Left ventricle myocardium inferior (tissue), 1 donor: ENCODE measurements at places on chromosomes 7 and 10. TPM values are rescaled to one million over a fixed set of nuclear protein-coding genes. Genes with fewer than 3 reads are reported as not detected.

DNA sequence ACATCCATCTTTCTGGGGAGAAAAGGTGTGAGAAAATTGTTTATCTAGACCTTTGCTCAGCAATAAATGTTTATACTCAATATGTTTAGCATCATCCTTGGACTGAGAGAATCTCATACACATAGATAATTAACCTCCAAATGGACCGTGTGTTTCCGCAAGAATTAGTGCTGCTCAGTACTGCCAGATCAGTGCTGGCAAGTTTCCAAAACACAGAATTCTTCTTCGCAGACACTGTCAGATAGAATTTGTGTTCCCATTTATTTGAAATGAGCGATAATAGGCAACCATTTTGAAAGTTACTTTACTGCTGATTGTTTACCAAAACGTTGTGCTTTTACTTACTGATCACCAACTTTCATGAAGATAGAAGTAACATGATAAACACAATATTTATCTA is 33.7 kb downstream of the STAMBPL1 start:
- DNase-seq = no peak

Gene FZD1
- 14.1 TPM for total RNA-seq

GRCh38 chr7:83704564-83704963 is 55.6 kb upstream of the SEMA3E start:
- no peak for DNase-seq

Gene PDZD7
- total RNA-seq = 0.27 TPM

Gene ELOVL3
- total RNA-seq = not detected

Gene PANK1
- total RNA-seq = 21.4 TPM

- DNase-seq = no peak
Observed at GRCh38 chr10:113891476-113891875, 37.0 kb downstream of the NHLRC2 start.

Gene FANK1
- total RNA-seq = 0.30 TPM

GRCh38 chr7:107977048-107977447 is 25.9 kb downstream of the LAMB1 start:
- DNase-seq = no peak

- no peak for DNase-seq
Observed at GRCh38 chr10:29317027-29317420, 28.2 kb downstream of the LYZL1 start.

GRCh38 chr7:33642312-33642711 is 263.0 kb upstream of the BMPER start:
- DNase-seq = no peak

GRCh38 chr10:104202231-104202630 is 29.9 kb downstream of the CFAP43 start:
- no peak for DNase-seq

- DNase-seq = no peak
Observed at GRCh38 chr7:28855538-28856217, 102.5 kb downstream of the TRIL start.

GRCh38 chr7:154871928-154872750 is 130.8 kb downstream of the PAXIP1 start:
- DNase-seq = no peak

Gene PRLHR
- not detected for total RNA-seq

DNA sequence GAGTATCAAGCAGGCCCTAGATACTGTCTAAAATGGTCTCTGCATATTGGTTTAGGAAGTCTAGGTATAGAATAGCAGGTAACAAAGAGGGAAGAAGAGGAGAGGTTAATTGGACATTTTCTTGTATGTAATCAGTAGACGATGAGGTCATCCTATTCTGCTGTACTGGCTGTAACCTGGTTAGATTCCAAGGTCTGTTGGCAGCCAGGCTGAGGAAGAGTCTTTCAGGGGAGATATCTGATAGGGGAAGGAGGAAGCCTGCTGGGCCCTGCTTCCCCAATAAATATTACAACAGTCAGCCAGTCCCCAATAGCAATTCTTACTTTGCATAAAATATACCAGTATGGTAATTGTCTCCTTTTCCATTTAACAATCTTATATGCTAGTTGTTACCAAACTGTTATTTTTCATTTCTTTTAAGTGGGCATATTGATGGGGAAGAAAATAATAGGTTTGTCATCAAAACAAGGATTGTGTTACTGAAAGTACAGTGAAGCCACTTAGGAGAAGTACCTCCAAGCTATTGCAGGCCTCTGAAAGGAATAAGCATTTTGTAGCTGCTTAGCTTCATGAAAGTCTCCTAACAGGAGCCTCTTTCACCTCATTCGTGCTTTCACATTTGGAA is 186.4 kb downstream of the LRRC4 start:
- peak; percentile 40 for DNase-seq

DNA sequence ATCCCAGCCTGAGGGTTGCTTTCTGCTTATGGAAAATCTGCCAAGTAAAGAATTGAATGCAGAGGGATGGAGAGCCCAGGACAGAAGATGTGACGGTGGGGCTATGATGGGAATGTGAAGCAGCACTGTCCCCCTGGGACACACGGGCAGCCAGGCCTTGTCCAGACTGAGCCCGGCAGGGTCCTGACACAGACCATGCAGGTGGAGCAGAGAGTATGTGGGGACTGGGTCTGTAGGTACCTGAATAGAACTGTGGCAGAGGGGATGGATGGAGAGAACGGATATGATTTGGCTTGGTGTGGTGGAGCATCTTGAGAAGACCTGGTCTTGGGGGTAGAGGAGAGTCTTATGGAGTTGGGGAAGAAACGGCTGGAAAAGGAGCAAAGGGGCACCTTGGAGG is 732 bp upstream of the LRRC18 start:
- no peak for DNase-seq

Gene LIPA
- 12.8 TPM for total RNA-seq

- DNase-seq = no peak
Observed at GRCh38 chr7:684416-684815, 42.1 kb upstream of the DNAAF5 start.

GRCh38 chr10:70966646-70967553 is 78.5 kb upstream of the PCBD1 start:
- DNase-seq = no peak

DNA sequence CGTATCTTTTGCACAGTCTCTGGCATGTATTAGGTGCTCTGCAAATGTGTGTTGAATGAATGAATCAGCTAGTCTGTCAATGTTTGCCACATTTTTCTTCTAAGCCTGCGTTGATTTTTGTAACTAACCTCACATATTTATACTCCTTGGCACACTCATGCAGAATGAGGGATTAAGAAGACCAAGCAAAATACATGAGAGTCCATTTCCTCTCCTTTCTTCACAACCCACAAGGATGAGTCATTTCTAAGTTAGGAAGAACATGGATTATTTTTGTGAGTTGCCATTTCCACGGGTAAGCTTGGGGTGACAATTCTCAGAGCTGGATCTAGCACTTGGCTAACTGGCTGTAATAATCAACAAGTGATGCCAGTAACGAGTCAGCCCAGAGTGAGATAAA is 158.8 kb downstream of the TWIST1 start:
- DNase-seq = no peak

- no peak for DNase-seq
Observed at GRCh38 chr7:47191876-47192291, 390.0 kb downstream of the TNS3 start.

- DNase-seq = peak; percentile 58
Observed at GRCh38 chr7:117124591-117125220, 171.4 kb downstream of the ST7 start.

- DNase-seq = no peak
Observed at GRCh38 chr10:46232084-46232483, 54.7 kb upstream of the ANTXRL start.

GRCh38 chr7:87100326-87100725 is 40.9 kb upstream of the ELAPOR2 start:
- DNase-seq = no peak

DNA sequence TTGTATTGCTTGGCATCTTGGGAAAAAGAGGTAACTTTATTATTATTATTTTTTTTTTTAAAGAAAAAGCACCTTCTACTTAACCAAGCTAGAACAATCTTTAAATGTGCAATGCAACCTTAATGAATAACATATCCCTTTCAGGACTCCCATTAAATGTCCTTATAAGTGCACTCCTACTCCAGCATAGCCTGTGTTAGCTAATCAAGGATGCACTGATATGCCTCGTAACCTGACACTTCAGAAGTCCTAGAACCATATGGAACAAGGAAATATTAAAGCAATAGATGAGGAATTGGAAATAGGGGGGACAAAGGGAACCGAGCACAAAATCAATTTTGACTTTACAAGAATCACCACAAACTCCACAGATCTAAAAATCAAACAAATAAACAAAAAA is 522.4 kb downstream of the PARD3 start:
- no peak for DNase-seq

DNA sequence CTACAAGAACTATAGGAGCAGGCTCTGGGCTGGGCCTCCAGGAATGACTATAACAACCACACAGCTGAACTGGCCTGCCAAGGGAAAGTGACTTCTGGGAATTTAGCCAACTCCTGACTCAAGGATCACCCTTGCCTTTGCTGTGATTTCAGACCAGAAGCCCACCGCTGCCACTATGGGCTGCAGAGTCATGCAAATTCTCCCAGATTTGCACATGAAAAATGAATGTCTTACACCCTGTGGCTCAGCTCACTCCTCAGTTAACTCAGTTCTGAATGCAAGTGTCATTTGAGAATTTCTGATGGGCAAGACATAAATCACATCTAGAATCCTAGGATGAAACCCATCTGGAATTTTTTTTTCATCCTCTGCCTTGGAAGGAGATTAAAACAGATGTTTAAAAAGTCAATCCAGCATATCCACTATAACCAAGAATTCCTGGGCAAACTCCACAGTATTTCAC is 186.5 kb upstream of the BET1 start:
- no peak for DNase-seq

GRCh38 chr10:480928-481552 is 208.4 kb downstream of the DIP2C start:
- no peak for DNase-seq

- no peak for DNase-seq
Observed at GRCh38 chr7:1105189-1105588, 17.3 kb downstream of the GPER1 start.
